Activated CD4-positive, alpha-beta T cell treated with anti-CD3 and anti-CD28 coated beads, Interleukin-2, amount 10 ng/mL, durations not matched to agents 7 days and 5 days (primary cell): ENCODE measurements at places on chromosomes 7 and 10. TPM values are rescaled to one million over a fixed set of nuclear protein-coding genes. Genes with fewer than 3 reads are reported as not detected.
A peak's percentile ranks its signal among the peaks of the same experiment; 100 is the strongest.

The LAMB4 gene
- not detected for total RNA-seq

The C10orf53 gene
- total RNA-seq = not detected

The TWIST1 gene
- 0.12 TPM for total RNA-seq

The ZNF282 gene
- 29.4 TPM for total RNA-seq

The PHYHIPL gene
- not detected for total RNA-seq

GRCh38 chr10:3848005-3848774 lies 63.2 kb upstream of the KLF6 start:
- H3K27me3 ChIP-seq = no peaks in the 10 kb centered on the region
- no peak overlapping the region for H3K4me3 ChIP-seq
- no peak overlapping the region for H3K27ac ChIP-seq
- DNase-seq = no peak
- peaks cover 4% of the 10 kb centered on the region for H3K36me3 ChIP-seq
- H3K4me1 ChIP-seq = peaks cover 30% of the 10 kb centered on the region

DNA sequence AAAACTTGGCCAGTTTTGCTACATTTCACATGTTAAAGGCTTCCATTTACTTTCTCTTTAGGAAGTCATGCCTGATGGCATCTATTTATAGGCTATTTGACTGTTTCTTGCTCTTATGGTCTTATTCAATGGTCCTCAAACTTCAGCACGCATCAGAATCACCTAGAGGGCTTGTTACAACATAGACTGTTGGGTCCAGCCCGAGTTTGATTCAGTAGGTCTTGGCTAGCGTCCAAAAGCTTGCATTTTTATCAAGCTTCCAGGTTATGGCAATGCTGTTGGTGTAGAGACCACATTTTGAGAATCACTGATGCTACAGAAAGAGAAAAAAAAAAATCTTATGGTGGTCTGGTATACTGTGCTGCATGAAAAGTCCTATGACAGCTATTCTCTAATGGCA lies 51.9 kb downstream of the MTPN start:
- no peaks in the 10 kb centered on the region for H3K4me1 ChIP-seq
- H3K4me3 ChIP-seq = no peak overlapping the region
- H3K36me3 ChIP-seq = peaks cover 28% of the 10 kb centered on the region
- no peak overlapping the region for H3K27ac ChIP-seq
- no peaks in the 10 kb centered on the region for H3K27me3 ChIP-seq
- no peak for DNase-seq

DNA sequence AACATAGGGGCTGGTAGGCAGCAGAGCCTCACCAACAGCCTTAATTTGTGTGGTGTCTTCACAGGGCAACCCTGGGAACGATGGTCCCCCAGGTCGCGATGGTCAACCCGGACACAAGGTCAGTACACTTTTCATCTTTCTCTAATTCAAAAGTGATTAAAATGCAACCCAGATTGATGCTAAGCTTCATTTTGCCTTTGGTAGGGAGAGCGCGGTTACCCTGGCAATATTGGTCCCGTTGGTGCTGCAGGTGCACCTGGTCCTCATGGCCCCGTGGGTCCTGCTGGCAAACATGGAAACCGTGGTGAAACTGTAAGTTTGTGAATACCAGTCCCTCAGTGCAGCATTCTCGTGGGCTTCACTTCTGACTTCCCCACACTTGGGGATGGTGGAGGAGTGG lies 30.9 kb downstream of the COL1A2 start:
- no peaks in the 10 kb centered on the region for H3K4me1 ChIP-seq
- no peak overlapping the region for H3K4me3 ChIP-seq
- no peak overlapping the region for H3K27ac ChIP-seq
- no peaks in the 10 kb centered on the region for H3K27me3 ChIP-seq

- H3K4me1 ChIP-seq = peaks cover 12% of the 10 kb centered on the region
- no peaks in the 10 kb centered on the region for H3K36me3 ChIP-seq
- H3K4me3 ChIP-seq = no peak overlapping the region
- no peak overlapping the region for H3K27ac ChIP-seq
- no peak for DNase-seq
- H3K27me3 ChIP-seq = peaks cover 13% of the 10 kb centered on the region
Observed at GRCh38 chr10:132301371-132302330, 6.1 kb downstream of the STK32C start.

DNA sequence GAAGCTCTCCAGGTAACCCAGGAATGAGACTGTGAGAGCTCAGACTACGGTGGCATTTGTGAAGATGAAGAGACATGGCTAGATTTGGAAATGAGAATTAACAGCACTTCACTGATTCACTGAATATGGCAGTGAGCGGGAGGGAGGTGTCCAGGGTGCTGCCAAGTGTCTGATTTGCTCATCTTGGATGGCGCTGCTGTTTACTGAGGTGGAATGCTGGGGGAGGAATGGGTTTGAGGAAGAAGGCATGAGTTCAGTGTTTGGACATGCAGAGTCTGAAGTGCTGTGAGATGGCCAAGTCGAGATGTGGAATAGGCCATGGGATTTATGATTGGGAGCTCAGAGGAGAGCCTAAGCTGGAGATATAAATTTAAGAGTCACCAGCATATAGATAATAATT lies 437.1 kb upstream of the NPVF start:
- no peak for DNase-seq
- no peak overlapping the region for H3K4me3 ChIP-seq
- no peak overlapping the region for H3K27ac ChIP-seq
- H3K27me3 ChIP-seq = peaks cover 2% of the 10 kb centered on the region
- no peaks in the 10 kb centered on the region for H3K4me1 ChIP-seq

DNA sequence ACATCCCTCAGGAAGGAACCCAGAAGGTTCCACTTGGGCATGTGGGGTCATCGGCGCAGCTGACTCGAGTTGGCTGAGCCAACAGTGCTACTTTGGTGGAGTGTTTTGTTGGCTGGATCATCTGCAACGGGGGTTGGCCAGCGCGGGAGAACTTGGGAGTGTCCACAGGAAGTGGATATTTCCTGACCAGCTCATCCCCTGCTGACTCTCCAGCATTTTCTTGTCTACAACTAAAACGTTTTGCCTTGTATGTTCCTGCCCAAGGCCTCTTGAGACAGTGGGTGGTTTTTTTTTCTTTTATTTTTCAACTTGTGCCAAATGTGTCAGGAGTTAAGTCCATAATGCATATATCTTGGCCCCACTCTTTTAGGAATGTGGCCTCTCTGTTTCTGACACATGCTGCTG lies 208.6 kb downstream of the ZNF365 start:
- no peaks in the 10 kb centered on the region for H3K4me1 ChIP-seq
- DNase-seq = no peak
- no peak overlapping the region for H3K27ac ChIP-seq
- peaks cover 11% of the 10 kb centered on the region for H3K27me3 ChIP-seq
- no peaks in the 10 kb centered on the region for H3K36me3 ChIP-seq

DNA sequence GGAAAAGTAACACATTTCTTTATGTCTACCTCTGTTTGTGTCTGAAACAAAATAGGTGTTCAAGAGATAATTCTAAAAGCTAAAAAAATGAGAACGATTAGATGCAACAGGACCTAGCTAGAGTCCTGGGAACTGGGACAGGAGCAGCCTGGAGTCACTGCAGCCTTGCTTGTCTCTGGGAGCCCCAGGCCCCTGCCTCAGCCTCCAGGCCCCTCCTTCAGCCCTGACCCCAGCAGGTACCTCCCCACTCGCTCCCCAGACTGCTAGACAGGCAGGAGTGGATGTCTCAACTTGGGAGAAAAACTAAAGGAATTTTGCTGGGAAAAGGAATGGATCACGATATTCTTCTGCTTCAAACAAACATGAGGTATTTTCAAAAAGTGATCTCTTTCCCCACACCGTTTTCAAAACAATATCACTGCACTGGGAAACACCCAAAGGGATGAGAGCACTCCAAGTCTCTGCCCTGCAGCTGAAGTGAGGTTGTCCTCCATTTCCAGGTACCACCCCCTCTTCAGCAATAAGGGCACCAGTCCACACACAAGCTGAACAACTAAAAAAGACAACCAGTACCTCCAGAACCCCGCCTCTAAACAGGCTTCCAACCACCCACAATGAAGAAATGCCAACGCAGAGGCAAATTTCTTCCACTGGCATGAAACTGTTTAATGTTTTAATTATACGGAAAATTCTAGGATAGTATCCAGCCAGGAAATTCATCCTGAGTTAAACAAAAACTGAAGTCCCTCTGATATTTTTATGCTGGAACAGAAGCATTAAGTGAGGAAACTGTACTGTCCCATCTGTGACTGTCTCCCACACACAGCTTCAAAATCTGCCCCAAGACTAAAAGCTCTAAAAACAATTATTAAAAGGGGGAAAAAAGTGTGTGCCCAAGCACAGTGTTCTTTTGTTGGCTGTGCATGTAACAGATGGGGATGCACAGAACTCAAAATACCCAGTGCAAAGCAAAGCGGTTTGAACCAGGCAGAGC lies 47.2 kb downstream of the XPNPEP1 start:
- no peak overlapping the region for H3K27ac ChIP-seq
- DNase-seq = no peak
- no peaks in the 10 kb centered on the region for H3K4me1 ChIP-seq
- H3K4me3 ChIP-seq = no peak overlapping the region
- peaks cover 52% of the 10 kb centered on the region for H3K36me3 ChIP-seq

- DNase-seq = peak; percentile 68
- peaks cover 3% of the 10 kb centered on the region for H3K36me3 ChIP-seq
- H3K27me3 ChIP-seq = peaks cover 2% of the 10 kb centered on the region
- H3K4me1 ChIP-seq = no peaks in the 10 kb centered on the region
- no peak overlapping the region for H3K27ac ChIP-seq
Observed at GRCh38 chr7:129298268-129298893, 73.6 kb downstream of the AHCYL2 start.

DNA sequence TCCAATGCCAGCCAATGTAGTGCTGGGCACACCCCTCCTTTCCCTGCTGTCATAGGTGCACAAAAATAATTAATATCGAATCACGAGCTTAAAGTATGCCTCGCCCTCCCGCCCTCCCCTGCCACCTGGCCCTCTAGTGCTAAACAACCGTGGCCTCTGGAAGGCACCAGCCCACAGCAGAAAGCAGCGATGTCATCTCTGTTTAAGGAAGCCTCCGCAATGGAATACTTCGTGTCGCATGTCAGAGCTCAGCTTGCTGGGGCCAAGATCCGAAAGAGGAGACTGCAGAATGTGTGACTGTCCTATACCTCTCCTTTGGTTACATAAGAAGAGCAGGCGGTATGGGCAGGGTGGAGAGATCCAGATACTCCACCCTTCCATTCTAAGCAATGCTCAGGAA lies 71.5 kb downstream of the RHOBTB1 start:
- H3K4me3 ChIP-seq = no peak overlapping the region
- DNase-seq = no peak
- no peaks in the 10 kb centered on the region for H3K4me1 ChIP-seq
- H3K27me3 ChIP-seq = peaks cover 7% of the 10 kb centered on the region

DNA sequence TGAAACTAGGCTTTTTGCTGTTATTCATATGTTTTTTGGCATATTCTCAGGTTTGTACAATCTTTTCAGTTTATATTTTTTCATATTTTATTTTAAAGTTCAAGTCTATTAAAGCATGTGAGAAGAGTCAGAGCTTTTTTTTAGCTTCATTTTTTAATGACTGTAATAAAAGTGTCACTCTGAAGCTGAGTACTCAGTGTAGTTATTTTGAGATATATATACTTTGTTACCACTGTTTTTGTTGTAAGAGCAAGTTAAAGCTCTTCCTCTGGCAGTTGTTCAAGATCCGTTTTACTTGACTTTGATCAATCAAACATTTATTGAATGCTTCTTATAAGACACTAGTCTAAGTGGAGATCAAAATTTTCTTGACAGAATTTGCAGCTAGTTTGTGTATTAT lies 37.5 kb downstream of the CASD1 start:
- no peaks in the 10 kb centered on the region for H3K4me1 ChIP-seq
- no peak overlapping the region for H3K27ac ChIP-seq
- DNase-seq = no peak
- peaks cover 12% of the 10 kb centered on the region for H3K36me3 ChIP-seq
- H3K27me3 ChIP-seq = no peaks in the 10 kb centered on the region

DNA sequence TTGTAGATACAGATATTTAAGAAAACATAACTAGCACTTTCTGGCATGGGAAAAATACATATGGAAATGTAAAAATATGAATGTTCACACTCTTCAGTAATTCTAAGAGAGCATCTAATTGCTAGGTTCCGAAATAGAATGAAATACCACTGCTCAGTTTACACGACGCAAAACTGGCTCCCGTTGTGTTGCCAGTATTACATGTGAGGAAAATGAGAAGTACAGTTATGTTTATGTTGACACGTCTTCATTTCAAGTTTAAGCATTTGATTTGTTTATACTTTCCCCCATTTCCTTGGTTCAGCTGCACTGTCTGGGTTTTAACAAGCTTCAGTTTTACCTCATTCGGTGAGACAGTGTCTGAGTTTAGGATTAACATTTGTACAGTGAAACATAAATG lies 275.8 kb upstream of the SEMA3D start:
- DNase-seq = no peak
- no peaks in the 10 kb centered on the region for H3K27me3 ChIP-seq
- no peaks in the 10 kb centered on the region for H3K36me3 ChIP-seq

DNA sequence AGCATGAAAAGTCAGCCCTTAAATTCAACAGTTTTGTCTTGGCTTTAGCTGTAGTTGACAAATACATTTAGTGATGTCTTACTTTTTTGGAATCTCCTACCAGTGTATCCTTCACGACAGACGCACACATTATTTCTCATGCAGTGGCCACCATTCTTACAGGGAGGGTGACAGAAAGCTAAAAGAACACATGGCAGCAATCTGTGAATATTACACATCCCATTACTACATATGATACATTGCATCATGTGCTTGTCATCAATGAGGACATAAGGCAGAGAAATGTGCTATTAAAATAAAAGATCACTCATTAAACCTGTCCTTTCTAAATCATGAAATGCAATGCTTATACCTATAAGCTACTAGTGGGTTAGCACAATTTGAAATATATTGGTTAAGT lies 66.6 kb downstream of the VWDE start:
- no peaks in the 10 kb centered on the region for H3K36me3 ChIP-seq
- no peak overlapping the region for H3K27ac ChIP-seq
- H3K27me3 ChIP-seq = no peaks in the 10 kb centered on the region
- H3K4me3 ChIP-seq = no peak overlapping the region
- DNase-seq = no peak
- no peaks in the 10 kb centered on the region for H3K4me1 ChIP-seq

DNA sequence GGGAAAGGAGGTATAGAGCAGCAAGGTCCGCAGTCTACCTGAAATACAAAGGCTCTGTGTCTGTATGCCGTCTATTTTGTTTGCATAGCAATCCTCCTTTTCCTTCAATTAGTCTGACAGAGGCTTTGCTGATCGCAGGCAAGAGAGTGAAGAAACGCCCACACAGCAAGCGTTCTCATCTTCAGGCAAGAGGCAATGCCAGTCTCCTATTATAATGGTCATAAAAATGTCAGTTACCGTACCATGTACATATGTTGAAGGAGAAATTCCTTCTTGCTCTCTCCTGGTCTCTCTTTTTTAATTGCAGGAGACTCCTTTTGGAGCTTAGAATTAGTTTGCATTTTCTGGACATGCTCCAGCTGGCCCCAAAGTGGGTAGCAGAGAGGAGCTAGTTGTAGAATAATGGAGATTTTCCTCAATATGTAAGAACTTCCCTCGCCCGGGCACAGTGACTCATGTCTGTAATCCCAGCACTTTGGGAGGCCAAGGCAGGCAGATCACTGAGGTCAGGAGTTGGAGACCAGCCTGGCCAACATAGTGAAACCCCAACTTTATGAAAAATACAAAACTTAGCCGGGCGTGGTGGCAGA lies 139.5 kb downstream of the PFKFB3 start:
- no peak overlapping the region for H3K27ac ChIP-seq
- H3K27me3 ChIP-seq = no peaks in the 10 kb centered on the region
- DNase-seq = no peak
- peaks cover 21% of the 10 kb centered on the region for H3K36me3 ChIP-seq
- H3K4me3 ChIP-seq = no peak overlapping the region
- H3K4me1 ChIP-seq = peaks cover 40% of the 10 kb centered on the region
